Forelimb muscle (tissue), 1 donor: ENCODE measurements at places on chromosomes 2 and 18.

DNA sequence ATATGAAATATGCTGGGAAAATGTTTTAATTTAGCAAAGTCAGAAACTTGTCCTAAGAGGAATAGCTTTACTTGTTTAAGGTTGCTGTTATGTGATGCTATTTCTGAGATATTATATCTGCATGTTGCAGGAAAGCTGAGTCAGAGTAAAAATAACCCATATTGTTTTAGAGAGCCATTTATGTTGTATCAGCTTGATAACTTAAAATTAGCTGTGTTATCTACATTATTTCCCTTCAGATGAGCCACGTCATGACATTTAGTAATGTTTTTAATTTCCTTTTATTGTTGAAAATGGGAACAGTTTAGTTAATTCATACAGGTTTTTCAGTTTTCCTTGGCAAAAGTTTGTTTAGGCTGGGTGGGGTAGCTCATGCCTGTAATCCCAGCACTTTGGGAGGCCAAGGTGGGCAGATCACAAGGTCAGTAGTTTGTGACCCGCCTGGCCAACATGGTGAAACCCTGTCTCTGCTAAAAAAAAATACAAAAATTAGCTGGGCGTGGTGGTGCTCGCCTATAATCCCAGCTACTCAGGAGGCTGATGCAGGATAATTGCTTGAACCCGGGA lies 55.8 kb downstream of the TTC27 start:
- DNase-seq: no peak

DNA sequence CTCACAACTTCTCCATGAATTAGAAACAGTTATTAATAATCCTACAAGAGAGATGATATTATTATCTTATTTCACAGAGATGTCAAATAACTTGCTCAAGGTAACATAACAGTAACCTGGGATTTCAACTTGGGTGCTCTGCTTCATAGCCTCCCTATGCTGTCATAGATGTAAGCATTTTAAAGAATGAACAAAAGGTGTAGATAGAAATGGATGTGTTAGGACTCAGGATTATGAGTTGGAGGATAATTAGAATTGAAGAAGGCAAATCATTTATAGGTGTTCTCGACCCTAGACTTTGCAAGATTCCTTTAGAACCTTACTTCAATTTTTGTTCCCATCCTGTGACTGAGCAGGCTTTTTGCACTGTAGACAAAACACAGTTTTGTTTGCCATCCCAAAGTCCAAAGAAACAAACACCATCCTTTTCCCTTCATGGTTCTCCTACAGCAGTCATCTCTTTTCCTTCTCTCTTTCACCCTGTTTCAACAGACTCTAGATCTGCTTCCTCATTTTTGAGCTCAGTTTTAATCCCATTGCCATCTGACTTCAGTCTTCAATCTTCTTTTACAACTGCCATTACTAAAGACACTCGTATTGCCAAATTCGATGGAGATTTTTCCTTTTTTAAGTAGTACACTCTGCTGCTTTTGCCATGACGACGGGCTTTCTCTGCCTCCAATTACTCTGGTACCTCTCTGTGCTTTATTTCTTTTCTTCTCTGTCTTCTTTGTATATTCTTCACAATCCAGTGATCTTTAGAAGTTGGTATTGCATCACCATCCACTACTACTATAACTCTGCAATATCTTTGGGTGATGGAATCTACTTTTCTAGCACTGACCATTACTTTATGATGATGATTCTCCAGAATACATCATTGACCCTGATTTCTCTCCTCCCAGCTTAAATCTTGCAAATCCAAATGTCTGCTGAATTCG lies 4.5 kb downstream of the HNMT start:
- no peak for DNase-seq

GRCh38 chr2:143177096-143177786 lies 48.0 kb downstream of the ARHGAP15 start:
- no peak for DNase-seq

DNA sequence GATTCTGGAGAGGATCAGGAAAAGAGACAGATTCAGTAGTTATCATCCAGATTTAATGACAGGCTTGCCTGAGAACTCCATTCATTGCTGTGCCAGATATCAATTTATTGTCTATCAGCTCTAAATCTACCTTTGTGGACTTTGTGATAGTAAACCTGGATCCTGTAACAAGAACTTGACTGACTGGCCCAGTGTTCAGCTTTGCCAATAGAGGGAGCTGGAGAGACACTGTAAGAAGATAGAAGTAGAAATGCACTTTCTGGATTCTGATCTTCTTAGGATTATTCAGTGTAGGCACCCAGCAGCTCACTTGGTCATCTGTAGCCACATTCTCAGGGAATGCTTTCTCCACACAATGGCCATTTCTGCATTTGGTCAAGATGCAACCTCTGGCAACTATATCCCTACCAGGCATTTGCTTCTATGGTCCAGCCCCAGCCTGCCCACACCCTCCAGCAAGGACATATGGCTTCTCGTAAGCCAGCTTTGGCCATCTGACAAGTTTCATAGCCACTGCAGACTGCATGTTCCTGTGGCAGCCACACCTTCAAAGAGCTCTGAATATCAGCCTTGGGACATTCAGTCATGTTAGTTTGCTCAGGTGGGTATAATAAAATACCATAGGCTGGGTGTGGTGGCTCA lies 6.1 kb upstream of the SERPINB8 start:
- no peak for DNase-seq

DNA sequence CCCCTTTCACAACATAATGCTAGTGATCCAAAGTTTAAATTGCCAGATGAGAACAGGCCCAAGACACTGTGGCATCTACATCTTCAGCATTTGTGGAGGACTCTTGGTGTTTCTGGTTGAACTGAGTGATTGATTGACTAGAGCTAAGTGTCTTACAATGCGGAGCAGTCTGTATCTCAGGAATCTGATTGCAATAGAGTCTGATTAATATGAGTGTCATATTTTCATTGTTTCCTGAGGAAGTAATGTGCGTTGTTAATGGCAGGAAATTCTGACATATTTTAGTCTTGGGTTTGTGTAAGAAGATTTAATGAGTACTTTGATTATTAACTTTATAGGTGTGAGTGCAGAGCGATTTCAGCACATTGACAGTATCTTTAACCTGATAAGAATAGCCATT lies 82.0 kb upstream of the PROKR1 start:
- no peak for DNase-seq

GRCh38 chr18:59308248-59308937 lies 10.1 kb downstream of the CPLX4 start:
- DNase-seq: peak; percentile 16

DNA sequence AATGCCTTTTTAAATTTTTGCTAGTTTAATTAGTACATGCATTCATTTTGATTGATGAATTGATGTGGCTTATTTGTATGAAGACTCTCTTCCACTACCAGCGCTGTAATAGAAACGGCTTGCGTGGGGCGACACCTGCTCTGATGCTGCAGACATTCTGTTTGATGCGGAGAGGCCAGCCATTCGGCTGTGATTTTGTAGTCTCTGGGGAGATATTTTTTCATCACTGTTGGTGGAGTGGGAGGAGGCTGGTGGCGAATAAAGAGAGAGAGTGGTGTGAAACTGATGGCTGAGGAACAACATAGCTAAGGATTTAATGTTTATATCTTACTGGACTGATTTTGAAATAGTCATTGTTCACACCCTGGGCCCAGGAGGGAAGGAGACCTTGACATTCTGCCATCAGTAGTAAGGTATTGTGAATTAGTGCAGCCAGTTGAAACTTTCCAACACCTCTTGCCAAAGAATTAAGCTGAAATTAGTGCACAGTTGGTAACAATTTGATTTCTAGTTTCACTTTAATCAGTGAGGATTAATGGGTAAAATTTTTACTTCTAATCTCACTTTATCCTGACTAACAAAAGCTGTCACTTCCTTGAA lies 224.1 kb downstream of the MTX2 start:
- DNase-seq: no peak
